Stimulated activated CD4-positive, alpha-beta T cell treated with anti-CD3 and anti-CD28 coated beads, Interleukin-1b, Interleukin-23, amount 100 ng/mL, for 1 hour (primary cell): ENCODE measurements at places on chromosomes 1 and 21.

DNA sequence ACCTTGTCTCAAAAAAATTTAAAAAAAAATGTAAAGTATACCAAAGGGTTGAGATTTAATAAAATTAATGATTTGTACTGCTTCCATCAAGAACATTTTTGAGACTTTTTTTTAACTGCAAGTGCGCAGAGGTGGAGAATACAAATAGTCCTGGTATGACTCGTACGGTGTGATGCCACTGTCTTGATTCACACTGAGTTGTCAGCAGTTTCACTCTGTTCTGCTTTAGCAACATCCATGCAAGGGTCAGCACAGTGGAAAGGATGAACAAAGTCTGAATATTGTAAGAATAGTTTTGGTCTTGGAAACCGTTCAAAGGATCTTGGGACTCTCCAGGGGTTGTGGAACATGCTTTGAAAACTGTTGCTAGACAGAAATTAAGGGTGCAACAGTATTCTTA lies 40.2 kb downstream of the EXO1 start:
- no peak for DNase-seq

DNA sequence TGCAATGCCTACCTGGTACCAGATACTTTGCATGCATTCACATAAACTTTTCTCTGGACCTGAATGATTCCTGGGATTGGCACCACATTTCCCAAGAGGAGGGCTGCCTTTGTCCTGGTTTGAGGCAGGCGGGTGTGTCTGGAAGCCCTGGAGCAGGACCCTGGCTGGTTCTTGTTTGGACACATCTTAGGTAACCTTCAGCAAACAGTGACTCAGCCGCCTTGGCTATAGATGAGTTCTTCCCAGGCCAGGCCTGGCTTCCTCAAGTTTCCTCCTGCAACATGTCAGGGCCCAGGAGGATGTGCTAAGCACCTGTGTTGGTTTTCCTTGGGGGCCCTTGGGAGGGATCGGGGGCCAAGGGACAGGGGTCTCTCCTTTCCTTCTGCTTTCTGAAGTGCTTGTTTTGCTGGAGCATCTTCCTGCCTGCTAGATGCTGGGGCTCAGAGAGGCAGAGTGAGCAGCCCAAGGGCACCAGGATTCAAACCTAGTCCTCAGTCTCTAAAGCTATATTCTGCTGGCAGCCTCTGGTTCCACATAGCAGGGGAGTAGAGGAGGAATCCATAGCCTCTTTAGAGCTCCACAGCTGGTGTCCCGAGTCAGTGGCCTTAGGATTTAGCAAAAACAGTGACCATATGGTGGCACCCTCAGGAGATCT lies 38.2 kb downstream of the PAX7 start:
- no peak for DNase-seq

DNA sequence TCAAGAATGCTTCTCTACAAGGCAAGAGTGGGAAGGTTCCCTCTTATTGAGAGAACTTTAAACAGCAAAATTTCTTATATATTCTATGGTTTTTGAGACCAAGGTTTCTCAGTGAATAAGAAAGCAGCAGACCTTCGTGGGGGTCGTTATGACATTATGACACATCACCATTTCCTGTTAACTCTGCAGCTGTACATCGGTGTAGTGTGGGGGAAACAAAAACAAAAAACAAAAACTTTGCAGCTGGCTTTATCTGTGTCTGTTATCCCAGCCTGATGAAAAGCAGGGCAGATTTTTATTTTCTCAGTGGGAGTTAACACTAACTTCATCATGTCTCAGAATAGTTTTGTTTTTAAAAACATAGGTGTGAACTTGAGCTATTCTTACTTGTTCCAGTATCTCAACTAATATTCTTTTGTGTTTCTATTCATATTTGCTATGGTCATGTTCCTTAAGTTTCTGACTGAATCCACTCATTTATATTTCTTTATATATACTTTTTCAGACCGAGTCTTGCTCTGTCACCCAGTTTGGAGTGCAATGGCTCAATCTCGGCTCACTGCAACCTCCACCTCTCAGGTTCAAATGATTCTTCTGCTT lies 2.1 kb downstream of the SDE2 start:
- no peak for DNase-seq

DNA sequence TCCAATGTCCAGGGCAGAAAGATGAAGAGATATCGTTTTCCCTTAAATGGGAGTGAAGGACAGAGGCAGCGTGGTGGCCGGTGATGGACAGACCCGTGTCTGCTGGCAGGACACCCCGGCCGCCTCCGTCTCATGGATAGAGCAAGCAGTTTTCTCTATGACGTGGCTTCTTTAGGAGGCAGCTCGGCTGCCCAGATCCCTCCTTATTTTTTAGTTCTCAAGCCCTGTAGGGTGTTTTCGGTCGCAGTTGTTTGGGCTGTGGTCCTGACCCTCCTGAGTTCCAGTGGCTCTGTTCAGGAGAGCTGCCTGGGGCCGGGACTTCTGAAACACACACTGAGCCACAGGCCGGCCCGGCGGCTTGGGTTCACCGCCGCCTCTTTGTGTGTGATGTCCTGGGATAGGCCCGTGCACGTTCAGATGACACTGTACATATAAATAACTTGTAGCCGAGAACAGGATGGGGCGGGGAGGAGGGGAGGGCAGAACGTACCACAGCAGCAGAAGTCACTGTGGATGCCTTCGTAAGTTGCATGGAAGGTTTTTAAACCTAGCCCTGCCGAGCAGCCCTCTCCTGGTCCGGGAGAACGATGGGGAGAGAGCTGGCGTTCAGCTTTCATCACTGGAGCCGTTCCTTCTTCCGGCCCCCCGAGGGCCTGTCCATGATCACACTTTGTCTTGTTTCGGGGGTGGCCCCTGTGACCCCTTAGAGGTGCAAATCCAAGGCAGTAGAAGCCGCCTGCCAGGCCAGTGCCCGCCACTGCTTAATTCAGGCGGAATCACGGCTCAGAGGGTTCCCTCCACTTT lies 65.2 kb downstream of the SIK1 start:
- no peak for DNase-seq

DNA sequence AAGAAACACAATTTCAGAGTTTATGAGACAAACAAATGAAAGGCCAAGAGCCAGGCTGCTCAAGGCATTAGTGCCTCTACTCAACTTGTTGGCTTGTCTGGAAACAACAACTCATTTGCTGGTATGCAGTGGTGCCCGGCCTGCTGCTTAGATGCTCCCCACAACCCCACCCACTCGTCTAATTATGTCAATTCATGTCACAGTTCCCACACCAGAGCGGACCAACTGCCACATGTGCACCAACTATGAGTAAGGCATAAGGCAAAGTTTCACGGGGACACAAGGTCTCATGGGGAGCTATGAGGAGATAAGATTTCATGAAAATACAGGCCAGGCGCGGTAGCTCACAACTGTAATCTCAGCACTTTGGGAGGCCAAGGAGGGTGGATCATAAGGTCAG lies 34.5 kb upstream of the LRRC38 start:
- DNase-seq: no peak

DNA sequence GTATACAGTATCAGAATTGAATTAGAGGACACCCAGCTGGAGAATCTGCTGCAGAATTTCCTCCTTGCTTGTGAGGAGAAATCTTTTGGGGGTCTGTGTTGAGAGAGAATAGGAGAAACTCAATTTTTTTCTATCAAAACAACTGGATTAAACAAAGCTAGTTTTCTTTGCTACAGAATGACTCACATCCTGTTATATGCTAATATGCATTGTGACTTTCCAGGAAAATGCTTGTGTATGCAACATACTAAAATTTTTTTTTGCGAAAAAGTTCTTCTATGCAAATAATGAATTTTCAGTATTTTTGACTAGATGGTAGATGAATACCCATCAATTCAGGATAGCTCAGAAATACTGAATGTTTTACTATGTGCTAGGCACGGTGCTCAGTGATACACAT lies 2.2 kb downstream of the VAMP4 start:
- DNase-seq: no peak

- no peak for DNase-seq
Measured at GRCh38 chr1:50266509-50266908, 156.7 kb downstream of the DMRTA2 start.

DNA sequence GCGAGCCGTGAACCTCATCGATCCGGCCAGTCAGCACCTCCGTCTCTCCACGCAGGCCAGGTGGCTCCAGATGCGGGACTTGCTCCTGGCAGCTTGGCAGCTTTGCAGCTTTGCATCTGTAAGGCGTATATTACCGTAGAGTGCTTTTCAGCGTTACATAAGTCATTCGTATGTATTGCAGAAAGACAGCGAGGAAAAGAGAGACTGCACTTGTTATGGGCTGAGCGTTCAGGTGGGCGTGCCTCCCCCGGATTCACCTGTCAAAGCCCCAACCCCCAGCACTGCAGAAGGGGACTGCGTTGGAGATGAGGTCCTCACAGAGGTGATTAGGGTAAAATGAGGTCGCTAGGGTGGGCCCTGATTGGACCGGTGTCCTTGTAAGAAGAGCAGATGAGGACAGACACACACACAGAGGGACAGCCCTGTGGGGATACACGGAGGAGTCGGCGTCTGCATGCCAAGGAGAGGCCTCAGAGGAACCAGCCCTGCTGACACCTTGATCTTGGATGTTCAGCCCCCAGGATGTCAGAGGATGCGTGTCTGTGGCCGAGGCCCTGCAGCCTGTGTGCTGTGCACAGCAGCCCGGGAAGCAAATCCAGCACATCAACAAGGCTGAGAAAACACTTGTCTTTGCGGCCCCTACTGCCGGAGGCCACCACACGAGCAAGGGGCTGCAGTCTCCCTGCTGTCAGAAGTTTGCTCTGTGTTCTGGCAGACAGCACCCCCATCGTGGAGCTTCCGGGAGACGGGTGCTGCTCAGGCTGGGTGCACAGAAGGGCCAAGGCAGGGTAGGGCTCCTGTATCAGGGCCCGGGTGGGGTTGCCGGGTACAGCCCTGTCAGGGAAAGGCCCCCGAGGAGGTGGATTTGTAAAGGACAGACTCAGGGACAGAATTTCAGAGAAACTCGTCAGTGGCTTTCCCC lies 10.9 kb upstream of the AGPAT3 start:
- DNase-seq: no peak
